ENCODE measurements at places on chromosomes 11 and 22.
A peak's percentile ranks its signal among the peaks of the same experiment; 100 is the strongest.

GRCh38 chr11:60762851-60763691 lies 6.4 kb downstream of the MS4A15 start:
- DNase-seq = peak; percentile 87

DNA sequence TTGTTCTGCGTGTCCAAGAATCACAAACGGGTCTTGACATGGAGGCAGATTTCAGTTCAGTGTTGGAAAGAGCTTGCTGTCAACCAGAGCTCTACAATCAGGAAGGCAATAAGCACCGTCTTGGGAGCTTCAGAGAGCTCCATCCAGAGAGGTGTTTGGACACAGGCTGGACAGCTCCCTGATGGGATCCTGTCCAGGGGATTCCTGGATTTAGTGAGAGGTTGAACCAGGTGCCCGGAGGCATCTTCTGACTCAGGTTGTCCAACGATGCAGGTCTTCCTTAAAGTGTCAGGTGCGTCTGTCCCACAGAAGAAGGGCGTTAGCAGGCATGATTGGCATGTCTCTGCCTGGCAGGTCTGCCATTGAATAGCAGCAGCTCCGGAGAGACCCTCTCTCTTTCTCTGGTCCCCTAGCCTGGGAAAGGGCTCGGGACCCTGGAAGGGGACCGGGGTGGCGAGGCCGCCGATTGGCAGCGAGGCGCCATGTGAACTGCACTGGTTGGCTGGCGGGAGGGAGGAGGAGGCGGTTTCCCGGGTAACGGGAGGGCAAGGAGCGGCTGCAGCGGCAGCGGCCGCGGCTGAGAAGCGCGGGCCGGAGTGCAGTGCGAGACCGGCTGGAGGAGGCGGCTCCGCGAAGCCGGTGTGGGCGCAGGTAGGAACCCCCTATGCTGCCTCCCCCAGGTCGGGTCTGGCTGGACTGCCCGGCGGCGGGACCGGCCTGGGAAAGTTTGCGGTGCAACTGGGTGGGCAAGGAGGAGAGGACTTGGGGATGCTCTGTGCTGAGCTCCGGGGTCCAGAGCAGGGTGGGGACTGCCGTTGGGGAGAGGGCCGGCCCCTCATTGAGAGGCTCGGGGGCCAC lies 104.1 kb upstream of the E2F8 start:
- peak; percentile 45 for DNase-seq

DNA sequence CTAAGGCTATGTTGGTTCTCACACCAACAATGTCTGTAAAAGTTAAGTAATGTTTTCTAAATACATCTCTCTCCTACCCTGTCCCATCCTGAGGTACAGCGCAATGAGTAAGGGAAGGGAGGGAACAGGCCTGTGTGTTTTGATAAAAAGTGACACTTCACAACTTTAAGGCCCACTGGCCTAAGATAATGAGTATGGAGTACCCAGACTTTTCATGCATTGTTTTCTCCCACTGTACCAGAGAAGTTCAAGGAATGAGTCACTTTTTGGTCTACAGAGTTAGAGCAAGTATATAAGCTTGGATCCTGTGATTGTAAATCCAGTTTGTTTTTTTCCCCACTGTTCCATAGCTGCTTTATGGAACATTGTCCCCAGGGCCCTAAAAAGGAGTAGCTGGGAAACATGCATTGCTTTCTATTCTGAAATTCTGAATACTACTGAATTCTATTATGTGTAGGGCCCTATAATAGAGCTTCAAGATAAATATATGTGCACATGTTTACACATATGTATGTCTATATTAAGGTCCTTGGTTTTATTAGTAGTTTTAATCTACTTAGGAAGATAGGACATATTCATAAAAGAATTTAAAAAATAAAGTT lies 29.8 kb downstream of the KCNE3 start:
- no peak for DNase-seq

DNA sequence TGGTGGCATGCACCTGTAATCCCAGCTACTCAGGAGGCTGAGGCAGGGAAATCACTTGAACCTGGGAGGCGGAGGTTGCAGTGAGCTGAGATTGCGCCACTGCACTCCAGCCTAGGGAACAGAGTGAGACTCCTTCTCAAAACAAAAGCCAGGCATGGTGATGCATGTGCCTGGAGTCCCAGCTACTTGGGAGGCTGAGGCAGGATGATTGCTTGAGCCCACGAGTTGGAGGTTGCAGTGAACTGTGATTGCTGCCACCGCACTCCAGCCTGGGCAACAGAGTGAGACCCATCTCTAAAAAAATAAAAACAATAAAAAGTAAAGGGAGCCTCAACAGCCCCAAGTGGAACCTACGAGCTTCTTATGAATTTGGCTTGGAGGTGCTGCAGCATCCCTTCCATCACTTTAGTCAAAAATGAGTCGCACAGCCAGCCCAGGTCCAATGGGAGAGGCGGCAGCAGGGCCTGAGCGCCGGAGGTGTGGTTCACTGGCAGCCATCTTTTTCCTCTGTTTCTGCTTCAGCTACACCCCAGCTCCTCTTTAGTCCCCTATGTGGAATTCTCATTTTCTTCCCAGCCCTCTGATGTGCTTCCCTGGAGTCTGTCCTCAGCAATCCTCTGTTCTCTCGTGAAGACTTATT lies 29.2 kb upstream of the GCAT start:
- no peak for DNase-seq

DNA sequence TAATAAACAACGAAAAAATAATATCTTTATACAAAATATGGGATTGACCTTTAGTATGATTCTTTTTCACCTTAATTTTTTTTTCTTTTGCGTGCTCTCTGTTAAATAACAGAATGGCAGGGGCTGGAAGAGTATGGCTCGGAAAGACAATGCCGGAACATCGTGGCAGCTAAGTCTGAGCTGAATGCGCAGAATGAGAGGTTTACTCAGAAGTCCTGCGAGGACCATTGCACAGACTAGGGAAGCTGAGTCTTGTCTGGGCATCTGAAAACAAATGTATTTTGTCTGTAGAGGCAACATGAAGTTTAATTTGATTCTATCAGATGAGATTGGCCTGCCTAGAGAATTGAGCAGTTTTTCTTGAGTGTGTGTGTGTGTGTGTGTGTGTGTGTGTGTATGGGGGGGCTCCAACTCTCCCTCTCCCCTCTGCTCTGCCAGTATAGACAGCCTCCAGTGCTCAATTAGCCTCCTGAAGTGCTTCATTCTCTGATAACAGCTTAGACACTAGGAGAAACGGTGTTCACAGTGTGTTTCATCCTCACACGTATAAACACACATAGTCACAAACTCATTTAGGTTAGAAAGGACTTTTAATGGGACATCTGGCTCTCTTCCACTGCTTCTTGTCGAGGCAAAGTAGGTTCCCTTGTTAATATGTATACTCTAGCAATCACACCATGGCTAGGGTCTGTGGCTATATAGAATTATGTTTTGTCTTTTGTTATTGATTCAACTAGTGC lies 244.3 kb upstream of the SORL1-AS1 start:
- DNase-seq = peak; percentile 92

GRCh38 chr22:23397008-23397612 lies 183.0 kb downstream of the IGLL1 start:
- no peak for DNase-seq

Measured in NCI-H2081 (cell line).